ENCODE measurements at places on chromosomes 13 and 19. TPM values are rescaled to one million over a fixed set of nuclear protein-coding genes. Genes with fewer than 3 reads are reported as not detected.
A peak's percentile ranks its signal among the peaks of the same experiment; 100 is the strongest.

The ZNF534 gene
- not detected for total RNA-seq

DNA sequence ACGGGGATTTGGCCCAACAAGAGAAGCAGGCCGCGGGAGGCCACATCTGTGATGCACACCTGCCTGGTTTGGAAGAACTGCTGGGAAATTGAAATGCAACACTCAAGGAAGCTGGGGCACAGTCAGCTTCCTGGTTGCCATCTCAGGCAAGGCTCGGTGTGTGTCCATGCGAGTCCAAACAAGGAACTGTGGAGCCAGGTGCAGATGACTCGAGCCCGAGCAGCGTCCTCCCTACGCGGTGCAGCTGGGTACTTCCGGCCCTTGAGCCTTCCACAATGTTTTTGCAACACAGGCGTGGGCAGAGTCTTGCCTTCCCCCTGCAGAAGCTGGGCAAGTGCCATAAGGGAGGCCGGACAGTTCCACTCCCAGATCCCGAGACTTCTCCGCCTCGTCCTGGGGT, 94.6 kb downstream of the CRYL1 start:
- DNase-seq = no peak

DNA sequence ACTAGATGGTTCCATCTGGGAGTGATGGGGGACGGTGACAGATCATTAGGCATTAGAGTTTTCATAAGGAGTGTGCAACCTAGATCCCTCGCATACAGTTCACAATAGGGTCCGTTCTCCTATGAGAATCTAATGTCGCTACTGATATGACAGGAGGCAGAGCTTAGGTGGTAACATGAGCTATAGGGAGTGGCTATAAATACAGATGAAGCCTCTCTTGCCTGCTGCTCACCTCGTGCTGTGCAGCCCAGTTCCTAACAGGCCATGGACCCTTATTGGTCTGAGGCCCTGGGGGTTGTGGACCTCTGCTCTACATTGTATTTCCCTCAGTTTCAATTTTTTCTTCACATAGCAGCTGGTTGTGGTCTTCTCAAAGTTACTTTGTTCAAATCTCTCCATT, 56.5 kb downstream of the CDK8 start:
- no peak for DNase-seq

GRCh38 chr19:54154603-54155345, 4.7 kb downstream of the LENG1 start:
- no peak for DNase-seq

GRCh38 chr13:44199627-44200207, 173.9 kb upstream of the SERP2 start:
- no peak for DNase-seq

DNA sequence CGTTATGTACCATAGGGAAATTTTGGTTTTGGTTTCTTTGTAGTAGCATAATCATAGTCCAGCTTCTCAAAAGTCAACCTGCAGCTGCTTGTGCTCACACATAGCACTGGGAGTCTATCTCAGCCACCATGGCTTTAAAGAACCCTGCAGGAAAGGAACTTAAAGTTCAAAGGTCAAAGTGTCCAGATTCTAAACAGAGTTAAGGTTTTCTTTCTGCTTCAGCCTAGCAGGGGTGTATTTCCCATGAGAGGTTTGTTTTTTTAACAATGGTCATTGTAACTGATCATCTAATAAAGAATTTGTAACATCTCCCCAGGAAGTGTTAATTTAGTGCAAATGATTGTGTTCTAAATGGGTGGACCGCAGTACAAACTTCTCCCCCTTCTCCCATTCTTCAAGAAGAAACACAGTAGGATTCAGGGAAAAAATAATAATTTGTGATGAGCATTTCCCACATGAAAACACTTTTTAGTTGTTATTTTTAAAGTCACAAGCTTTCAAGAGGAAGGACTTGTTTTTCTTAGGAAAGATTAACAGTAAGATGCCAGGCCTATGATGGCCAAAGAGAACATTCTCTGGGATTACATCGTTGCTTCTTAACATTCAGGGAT, 168.0 kb downstream of the EFNB2 start:
- no peak for DNase-seq

- DNase-seq = peak; percentile 51
Observed at GRCh38 chr19:36009220-36009619, 607 bp upstream of the SYNE4 start.

DNA sequence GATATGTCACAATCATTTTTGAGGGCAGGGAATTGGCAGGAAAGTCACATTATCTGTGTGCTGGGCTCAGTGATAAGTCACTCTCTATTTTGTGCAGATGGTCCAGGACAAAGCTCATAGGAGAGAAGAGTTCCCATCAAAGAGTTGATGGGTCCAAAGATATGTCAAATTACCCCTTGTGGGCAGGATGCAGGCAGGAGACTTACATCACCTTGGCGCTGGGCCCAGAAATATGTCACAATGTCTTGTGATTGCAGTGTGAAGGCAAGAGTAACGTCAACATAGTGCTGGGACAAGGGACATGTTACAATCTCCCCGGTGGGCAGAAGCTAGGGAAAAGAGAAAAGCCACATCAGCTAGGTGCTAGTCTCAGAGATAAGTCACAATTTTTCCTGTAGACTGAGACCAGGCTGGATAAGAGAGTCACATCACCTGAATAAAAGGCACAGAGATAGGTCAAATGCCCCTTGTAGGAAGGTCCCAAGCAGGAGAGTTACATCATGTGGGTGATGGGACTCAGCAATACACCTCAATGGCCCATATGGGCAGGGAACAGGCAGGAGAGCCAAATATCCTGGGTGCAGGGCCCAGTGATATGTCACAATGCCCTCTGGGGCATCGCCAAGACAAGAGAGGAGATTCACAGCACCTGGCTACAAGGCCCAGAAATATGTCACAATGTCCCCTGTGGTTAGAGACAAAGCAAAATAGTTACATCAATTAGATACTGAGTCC, 47.9 kb downstream of the ZNF99 start:
- no peak for DNase-seq

DNA sequence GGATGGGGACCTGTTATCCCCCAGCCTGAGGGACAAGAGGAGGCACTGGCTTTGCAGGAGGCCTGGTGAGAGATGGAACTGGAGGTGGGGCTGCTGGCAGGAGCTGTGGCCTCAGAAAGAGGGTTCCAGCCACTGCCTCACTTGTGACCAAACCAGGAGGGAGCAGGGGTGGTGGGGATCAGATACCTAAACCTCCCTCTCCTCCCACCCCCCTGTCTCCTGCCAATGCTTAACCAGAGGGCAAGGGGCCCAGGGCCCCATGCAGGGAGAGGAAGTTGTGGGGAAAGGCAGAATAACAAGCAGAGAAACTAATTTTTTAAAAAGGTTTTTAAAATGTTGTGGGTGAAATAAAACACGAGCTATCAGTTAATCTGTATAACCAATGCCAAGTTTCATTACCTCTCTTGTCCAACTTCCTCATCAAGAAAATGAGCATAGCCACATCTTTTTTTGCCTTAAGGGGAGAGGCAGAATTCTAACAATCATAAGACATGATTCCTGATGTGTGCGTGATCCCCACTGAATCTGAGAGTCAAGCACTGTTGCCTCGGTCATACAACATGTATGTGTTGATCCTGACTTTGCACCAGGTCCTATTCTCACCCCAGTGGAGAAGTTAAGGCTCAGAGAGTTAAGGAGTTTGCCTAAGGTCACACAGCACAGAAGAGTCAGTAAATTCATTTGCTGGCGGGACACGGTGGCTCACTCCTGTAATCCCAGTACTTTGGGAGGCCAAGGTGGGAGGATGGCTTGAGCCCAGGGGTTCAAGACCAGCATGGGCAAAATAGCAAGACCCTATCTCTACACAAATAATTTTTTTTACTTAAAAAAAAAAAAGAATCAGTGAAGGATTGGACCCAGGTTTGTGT, 12.9 kb downstream of the FXYD5 start:
- no peak for DNase-seq

GRCh38 chr19:8575467-8575997, 1.7 kb downstream of the MYO1F start:
- peak; percentile 46 for DNase-seq

- no peak for DNase-seq
Observed at GRCh38 chr19:21398851-21399250, 1.9 kb downstream of the ZNF493 start.

The TRAPPC6A gene
- total RNA-seq = 27.4 TPM

GRCh38 chr13:111846391-111847159, 220.4 kb upstream of the SOX1 start:
- no peak for DNase-seq

DNA sequence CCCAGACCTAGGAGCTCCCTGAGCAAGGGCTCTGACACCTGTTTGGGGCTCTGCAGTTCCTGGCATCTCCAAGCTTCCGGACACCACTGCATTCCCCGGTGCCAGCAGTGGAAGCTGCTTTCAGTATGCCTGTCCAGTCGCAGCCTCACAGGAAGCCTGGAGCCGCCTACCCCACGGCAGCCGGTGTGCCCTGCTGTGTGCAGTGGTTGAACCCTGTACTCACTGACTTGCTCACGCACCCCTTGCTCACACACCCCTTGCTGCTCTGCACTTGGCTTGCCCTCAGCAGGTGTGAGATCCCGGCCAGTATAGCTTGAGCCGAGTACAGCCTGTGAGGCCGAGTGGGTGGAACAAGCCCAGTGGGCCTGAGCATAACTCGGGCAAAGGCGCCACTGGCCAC, 70.3 kb downstream of the PIBF1 start:
- no peak for DNase-seq

DNA sequence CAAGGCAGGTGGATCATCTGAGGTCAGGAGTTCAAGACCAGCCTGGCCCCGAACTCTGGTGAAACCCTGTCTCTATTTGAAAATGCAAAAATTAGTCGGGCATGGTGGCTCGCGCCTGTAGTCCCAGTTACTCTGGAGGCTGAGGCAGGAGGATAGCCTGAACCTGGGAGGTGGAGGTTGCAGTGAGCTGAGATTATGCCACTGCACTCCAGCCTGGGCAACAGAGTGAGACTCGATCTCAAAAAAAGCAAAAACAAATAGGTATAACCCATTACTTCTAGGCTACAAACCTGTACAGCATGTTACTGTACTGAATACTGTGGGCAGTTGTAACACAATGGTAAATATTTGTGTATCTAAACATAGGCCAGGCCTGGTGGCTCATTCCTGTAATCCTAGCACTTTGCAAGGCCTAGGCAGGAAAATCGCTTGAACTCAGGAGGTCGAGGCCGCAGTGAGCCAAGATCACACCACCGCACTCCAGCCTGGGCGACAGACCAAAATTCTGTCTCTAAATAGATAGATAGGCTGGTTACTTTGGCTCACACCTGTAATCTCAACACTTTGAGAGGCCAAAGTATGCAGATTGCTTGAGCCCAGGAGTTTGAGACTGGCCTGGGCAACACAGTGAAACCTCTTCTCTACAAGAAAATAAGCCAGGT, 63.5 kb downstream of the MYO9B start:
- no peak for DNase-seq

The AKAP8 gene
- total RNA-seq = 62.1 TPM

DNA sequence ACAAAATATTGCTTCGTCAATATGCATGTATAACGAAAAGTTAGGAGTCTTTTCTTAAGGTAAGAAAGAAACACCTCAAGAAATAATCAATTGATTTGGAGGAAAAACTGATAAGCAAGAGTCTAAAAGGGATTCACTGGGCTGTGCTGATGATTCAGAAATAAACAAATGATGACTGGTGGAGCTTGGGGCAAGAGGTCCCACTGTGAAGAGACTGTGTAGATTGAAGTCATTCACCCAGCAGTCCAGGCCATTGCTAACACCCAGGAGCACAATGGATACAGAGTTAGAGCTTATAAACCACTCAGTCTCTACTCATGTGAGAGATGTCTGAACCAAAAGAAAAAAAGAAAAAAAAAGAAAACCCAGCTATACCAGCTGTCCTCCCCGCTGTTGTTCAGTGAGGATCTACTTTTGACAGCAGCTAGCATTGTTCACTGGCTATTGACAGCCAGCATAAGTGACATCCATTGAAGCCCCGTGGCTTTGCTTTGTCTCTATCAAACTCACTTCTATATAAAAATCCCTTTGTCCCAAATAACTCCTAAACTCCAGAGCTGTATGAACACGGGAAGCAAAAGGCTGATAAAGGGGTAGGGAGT, 255.5 kb downstream of the KCTD12 start:
- DNase-seq = no peak

DNA sequence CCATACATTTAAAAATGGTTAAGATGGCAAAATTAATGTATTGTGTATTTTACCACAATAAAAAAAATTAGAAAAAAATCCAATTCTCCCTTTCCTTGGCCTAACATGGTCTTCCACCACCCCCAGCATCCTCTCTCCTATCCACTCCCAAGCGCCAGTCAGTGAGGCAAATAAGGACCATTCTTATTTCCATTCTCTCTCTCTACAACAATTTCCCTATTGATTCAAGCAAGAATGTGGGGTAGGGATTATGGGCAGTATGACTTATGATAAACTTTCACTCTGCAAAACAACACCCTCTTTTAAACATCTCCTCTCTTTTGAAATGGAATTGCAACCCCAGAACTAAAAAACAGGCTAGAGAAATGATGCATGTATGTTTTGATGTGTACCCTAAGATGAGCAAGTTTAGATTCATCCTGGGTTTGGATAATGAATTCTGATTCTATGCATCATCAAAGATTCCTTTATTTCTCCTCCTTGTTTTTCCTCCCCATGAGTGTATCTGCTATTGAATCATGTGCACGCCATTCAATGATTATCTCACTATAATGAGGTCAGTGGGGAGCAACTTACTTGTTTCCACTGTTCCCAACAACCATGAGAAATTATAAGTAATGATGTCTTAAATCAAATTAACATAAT, 3.5 kb downstream of the STARD13 start:
- DNase-seq = no peak

- DNase-seq = no peak
Observed at GRCh38 chr19:10454267-10454666, 33.9 kb downstream of the PDE4A start.

The ANGPTL8 gene
- not detected for total RNA-seq

GRCh38 chr19:56671613-56671994, at the start of gene ZNF835:
Gene ZNF835 (minus strand): TSS chr19:56671757. CDS start chr19:56665198, 6,559 bp downstream.
- DNase-seq = peak; percentile 22

- DNase-seq = no peak
Observed at GRCh38 chr13:51213173-51213728, 8.9 kb upstream of the FAM124A start.

GRCh38 chr19:55080968-55081769, 5.5 kb downstream of the EPS8L1 start:
- peak; percentile 94 for DNase-seq

The NECTIN2 gene
- total RNA-seq = 0.27 TPM

DNA sequence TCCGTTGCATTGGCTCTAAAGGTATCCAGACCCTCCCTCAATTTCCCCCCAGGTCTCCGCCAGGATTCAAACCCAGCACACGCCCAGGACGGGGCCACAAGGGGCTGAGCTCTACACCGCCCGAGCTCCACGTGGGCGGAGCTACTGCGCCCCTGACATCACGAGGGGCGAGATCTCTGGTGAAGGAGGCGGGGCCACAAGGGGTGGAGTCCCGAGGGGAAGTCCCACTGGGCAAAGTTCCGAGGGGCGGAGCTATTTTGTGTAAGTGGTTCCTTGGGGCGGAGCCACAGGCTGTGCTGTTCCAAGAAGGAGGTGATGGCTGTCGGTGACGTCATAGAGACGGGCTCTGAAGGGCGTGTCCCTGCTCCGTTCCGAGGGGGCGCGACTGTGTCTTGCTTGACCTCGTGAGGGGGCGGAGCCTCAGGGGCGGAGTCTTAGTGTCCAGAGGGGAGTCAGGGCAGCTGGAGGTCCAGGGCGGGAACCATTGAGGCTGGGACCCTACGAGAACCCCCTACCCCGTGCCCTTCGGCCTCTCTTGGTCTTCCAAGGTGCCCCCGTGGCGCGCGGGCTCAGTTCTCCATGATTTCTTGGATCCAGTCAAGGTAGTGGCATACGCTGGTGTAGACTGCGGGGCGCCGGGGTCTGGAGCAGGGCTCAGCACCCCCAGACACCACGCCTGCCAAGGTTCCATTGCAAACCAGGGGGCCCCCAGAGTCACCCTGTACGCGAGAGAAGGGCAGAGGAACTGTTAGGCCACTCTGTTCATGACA, 1.3 kb upstream of the KLK8 start:
- peak; percentile 14 for DNase-seq

- no peak for DNase-seq
Observed at GRCh38 chr19:50580970-50581634, 12.9 kb upstream of the LRRC4B start.
